ENCODE measurements at places on chromosomes 12 and 14.

DNA sequence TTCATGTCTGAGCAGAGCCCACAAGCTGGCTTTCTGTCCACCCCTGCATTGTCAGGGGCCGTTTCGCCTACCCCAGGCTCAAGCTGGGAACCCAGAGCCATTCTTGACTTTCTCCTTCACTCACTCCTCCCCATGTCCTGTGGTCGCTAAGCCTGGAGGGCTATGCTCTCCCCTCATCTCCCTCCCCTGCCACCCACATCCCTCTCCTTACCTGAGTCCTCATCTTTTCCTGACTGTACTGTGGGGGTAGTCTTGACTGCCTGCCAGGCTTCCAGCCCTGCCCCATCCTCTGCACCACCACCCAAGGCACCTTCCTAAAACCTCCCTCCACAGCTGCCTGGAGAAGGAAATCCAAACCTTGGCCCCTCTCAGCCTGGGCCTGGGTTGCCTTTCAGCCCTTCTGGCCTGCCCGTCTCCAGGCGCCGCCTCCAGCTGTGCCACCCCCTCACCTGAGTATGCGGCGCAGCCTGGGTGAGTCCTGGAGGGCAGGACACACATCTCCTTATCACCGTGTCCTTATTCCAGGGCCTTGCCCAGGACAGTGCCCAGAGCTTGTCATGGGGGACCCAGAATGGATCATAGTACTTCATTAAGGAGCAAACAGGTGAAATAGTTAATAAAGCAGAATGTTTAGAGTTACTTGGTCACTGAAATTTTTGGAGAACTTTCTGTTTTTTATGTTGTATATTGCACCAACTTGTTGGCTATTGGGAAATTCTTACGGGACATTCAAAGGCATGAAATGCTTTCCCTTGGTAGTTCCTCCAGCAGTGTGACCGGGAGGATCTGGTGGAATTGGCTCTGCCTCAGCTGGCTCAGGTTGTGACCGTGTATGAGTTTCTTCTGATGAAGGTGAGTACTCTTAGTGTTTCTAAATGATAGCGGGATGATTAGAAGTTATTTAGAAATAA lies 14.5 kb downstream of the ZNF839 start:
- no peak for DNase-seq

DNA sequence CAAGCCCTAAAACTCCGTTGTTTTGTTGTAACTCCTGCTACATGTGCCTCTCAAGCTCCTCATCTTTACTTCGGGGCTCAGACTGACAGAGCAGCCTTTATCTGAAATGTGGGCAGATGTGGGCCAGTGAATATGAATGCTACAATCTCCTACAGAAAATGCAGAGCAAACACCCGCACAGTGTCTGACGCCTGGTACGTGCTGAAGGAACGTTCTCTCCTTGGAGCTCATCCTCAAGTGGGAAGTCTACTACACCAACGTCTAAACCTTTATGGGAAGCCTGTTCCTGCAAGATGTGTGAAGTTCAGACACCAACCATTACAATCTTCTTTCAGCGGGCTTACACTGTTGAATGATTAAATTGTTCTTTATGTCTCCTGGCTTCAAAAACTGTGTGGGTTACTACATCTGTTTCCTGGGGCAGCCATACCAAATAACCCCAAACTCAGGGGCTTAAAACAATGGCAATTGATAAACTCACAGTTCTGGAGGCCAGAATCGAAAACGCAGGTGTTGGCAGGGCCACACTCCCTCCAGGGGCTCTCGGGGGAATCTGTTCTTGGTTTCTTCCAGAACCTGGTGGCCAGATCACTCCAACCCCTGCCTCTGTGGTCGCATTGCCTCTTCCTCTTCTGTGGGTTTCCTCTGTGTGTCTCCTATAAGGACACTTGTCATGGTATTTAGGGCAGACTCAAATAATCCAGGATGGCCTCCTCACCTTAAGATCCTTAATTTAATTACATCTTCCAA lies 179.7 kb upstream of the PLXNC1 start:
- DNase-seq = no peak

DNA sequence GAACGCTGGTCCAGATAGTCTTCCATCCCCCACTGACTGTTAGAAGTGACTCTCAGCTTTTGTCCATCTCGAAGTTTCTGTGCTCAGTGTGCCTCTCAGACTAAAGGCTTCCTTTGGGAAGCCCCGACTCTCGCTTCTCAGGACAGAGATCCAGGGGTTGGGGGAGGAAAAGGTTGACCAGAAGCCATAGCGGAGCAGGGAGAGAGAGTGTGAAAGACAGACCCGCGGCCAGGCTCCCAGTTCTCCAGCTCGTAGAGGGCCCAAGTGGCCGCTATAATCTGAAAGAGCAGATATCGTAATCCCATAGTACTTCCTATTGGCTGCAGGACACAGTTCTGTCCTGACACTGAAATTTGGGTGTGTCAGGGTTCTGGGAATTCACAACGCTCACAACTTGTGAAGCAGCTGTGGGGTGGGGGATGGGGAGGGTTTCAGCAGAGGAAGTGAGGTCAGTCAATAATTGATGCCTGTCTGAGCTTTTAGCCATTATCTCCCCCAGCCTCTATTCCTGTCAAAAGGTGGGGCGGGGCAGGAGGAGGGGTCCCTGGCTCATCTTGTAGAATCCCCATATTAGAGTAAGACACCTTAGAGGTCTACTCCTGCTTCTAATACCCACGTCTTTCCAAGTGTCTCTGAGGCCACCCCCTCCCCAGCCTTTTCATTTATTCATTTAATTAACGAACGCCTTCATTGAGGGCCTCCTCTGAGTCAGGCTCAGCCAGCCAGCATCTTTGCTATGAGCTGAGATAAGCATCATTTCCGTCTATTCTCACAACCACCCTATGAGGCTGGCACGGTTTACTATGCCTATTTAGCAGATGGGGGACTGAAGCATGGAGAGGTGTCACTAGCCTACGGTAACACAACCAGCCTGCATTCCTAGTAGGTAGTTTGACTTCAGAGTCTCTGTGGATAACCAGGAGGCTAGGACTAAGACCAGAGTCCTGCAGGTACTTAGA lies 1.6 kb upstream of the ACVRL1 start:
- no peak for DNase-seq

DNA sequence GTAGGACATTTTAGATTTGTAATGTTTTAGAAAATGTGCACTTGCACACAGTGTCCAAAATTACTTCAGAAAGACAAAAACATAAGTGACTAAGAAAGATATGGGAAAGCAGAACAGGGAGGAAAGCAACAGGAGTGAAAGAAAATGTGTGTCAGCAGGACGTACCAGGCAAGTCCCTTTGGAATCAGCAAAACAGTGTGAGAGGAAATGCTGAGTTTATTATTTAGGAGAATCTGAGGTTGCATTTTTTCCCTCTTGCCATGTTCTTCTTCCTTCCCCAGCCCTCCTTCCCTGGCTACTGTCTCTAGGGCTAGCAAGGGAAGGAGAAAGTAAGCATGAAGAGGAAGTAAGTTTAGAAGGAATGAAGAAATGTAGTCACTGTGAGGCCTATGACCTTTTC lies 67.7 kb upstream of the CD163 start:
- no peak for DNase-seq

GRCh38 chr12:24088751-24089509 lies 139.5 kb upstream of the SOX5 start:
- DNase-seq = no peak

DNA sequence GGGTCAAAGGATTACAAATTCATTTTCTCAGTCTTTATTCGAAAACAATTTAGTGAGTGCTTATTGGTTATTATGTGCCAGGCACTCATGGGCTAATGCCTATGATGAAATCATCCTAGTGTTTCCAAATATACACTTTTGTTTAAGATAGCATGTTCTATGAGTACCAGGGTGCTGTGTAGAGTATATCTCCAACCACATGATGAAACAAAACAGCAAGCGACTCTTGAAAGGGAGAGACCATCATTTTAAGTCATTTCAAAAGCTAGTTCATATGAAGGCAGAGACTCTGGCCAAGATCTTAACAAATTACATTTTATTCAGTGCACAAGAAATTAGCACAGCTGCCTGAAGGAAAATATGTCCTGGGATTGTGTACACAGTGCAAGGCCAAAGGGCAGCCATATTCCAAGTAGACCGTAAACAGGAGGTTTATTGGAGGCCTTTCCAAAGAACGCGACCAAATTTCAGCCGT lies 204.2 kb downstream of the EFCAB11 start:
- DNase-seq = no peak

DNA sequence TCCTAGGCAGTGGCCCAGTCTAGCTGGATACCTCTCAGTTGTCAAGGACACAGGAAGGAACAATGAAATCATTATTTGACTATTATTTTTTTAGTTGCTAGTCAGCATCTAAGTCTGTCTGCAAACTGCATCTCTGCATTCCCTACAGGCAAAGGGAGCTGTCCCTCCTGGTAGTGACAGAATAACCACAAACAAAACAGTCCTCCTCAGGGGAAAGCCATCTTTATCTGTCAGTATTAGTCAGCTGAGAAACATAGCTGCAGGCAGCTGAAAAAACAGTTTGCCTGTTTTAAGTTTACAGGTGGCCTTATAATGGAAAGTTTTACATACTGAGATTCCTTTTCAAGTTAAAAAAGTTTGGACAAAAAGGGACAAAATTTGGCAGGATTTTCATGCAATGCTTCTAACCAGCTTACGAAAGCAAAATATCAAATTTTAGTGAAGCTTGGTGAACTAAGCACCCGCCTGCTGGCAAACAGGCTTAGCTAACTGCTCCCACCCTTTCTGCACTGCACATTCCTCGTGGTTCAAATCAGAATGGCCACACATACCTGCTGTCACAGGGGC lies 29.5 kb downstream of the SLC25A21 start:
- peak; percentile 8 for DNase-seq

DNA sequence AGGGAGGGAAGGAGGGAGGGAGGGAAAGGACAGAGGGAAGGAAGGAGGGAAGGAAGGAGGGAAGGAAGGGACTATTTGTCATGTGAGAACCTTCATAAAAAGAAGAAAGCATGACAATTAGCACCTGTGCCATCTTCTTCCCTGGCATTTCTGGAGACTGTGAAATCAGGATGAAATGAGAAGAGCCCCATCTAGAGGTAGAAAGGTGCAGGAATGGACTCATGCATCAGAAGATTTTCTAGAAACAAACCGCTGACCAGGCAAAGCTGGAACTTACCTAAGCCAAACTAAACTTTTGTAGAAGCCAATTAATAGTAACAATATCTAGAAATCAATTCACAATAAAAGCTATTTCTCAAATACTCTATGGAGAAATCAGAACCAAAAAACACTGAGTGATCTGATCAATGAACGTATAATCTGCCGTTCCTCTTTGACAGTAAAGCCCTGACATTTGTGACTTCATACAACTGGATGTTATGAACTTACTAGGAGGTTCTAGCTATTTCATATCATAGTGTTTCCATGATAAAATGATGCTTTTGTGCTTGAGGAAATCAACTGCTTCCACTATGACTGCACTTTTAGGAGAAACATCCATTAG lies 24.4 kb upstream of the CRACR2A start:
- peak; percentile 66 for DNase-seq

DNA sequence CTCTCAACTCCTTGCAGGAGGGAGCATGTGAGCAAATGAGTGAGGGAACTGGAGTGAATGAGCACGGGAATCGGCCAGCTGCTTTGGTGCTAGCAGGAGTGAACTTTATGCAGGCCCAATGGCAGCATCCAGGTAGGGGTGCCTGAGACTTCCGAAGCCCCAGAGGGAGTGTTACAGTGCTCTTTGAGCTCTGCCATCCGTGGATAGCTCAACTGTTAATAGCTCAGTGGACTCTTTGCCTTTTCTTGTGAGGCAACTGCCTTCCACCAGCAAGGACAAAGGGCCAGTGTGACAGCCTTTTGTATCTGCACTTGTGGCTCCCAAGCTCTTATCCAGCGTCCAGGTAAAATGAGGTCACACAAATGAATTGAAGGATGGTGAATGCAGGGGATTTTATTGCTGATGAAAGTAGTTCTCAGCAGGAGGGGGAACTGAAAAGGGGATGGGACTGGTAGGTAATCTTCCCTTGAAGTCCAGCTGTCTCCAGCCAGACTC lies 12.9 kb downstream of the CREBL2 start:
- DNase-seq = peak; percentile 52

GRCh38 chr12:1527789-1528188 lies 66.6 kb downstream of the FBXL14 start:
- DNase-seq = no peak

GRCh38 chr12:67853204-67853603 lies 136.0 kb upstream of the IFNG-AS1 start:
- no peak for DNase-seq

DNA sequence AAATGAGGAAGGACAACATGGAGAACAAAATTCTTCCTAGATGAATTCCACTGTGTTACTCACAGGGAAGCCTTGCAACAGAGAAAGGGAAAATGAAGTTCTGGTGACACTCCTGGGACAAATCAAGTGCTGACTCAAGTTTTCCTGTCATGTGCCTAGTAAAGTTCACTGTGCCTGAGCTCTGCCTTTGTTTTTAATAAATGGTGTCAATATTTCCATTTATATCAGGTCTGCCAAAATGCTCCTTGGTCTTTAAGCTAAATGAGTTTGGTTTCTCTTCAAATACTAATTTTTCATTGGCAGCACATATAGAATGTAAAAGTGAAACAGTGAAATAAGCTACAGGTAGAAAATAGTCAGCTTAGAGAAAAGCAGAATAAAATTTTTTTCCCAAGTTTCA lies 33.0 kb downstream of the HIGD1C start:
- DNase-seq = no peak

DNA sequence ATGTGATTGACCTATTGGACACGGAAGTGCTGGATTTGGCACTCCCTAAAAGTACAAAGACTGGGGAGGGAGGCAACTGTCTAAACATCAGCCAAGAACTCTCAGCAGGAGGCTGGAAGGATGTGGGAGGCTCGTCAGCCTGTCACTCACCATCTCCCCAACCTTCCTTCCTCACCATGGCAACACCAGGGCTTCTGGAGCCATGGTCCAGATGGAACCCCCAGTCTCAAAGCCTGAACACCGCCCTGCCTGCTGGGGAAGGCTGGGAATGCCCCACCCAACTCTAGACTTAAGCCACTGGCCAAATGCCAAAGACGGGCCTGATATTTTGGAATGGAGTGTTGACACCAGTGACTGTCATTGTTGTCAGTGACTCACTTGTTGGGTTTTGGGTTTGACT lies 55.3 kb downstream of the GALNT16 start:
- DNase-seq = no peak

- no peak for DNase-seq
Observed at GRCh38 chr12:124902916-124903315, 11.5 kb downstream of the UBC start.

DNA sequence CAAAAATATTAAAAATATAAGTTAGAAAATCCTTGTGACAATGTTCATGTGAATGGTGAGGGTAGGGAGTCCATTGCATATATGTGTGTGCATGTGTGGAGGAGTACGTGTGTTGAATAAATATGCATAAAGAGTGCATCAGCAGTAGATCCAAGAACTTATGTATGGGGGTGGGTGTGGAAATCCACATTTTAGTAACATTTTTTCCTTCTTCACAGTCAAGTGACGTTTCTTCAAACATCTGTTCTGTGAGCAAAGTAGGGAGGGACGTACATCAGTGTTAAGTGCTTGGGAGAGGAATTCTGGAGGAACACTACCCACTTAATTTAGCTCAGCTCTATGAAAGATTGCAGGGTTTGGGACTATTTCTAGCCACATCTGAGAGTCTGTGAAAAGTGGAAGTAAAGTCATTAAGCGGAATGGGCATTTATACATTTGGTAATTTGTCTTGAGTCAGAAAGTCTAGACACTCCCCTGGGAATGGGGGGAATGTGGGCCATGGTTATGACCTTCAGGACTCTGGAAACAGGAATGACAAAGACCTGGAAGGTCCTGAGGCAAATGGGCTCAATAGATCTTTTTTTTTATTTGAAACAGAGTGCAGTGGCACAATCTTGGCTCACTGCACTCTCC lies 156.4 kb upstream of the PLXNC1 start:
- no peak for DNase-seq

GRCh38 chr14:70665448-70666360 lies 24.0 kb downstream of the TTC9 start:
- peak; percentile 11 for DNase-seq
